Stimulated activated naive CD8-positive, alpha-beta T cell treated with anti-CD3 and anti-CD28 coated beads, Interleukin-15, amount 100 ng/mL, for 72 hours (primary cell): ENCODE measurements at places on chromosomes 1 and 21.

DNA sequence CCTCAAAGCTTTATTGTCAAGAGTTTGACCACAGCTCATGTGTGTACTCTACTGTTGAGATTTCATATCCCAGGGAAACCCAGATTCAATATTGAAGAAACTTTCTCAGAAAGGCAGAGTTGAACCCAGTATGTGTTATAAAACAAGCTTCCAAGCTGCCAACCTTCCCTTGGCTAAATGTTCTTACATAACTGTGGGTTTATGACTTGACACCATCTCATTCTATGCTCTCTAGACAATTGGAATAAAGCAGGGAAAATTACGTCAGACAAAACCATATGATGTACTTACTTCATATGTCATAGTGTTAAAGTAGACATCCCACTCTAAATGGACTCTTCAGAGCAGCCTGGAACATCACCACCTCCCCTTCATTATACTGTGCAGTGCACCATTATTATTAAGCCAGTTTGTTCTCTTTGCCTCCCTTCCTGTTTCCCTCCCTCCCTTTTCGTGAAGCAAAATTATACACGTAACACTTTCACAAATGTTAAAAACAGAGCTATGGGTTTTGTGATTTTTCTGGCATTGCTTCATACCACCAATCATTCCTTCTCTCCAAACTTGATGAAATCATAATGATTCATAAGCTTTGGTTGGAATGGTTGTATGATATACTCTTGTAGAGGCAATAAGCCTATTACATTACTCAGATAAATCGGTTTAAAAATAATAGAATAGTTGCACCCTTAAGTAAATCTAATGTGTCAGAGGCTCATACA is 507.2 kb downstream of the LTN1 start:
- DNase-seq, result no peak

DNA sequence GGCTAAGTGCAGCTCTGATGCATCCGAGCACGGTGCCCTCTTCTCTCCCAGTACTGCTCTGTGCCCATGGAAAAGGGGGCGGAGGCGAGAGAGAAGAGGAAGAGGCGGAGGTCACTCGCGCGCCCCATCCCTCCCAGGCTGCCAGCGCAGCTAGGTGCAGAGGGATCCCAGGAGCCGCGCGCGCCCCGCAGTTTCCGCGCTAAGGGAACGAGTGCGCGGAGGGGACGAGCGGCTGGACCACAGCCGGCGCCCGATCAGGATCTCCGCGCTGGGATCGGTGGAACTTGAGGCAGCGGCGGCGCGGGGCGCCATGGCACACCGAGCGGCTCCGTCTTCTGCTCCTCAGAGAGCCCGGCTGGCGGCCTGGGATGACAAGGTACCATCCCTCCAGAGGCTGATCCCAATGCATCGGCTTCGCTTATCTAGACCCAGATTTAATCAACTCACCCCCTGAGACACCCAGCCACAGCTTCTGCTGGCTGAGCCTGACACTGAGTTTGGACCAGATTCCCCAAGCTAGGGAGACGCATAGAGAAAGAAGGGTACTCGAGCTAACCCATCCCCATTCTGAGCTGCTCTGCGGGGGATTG is at the start of gene PTGFR:
TSS of gene PTGFR (plus strand) at position 114 of the 590 bp plus-strand sequence. CDS start 1,770 bp downstream, outside the sequence.
- no peak for DNase-seq

DNA sequence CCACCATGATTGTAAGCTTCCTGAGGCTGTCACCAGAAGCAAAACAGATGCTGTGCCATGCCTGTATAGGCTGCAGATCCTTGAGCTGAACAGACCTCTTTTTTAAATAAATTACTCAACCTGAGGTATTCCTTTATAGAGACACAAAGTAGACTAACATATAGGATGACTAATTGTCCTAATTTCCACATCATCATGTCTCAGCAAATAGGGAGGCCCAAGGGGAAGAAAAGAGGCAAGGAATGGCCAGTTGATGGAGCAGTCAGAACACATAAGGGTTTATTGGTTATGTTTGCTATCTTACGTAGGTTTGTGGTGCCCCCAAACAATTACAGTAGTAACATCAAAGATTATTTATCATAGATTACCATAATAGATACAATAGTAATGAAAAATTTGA is 126.2 kb downstream of the RASAL2 start:
- DNase-seq, result no peak

GRCh38 chr1:57324388-57324787 is 99.5 kb downstream of the DAB1 start:
- DNase-seq, result no peak

GRCh38 chr1:7063981-7064380 is 278.7 kb downstream of the CAMTA1 start:
- no peak for DNase-seq

- DNase-seq, result no peak
Observed at GRCh38 chr1:35935442-35936388, 4.8 kb downstream of the AGO3 start.

GRCh38 chr1:7489586-7489985 is 281.5 kb upstream of the VAMP3 start:
- DNase-seq, result no peak

DNA sequence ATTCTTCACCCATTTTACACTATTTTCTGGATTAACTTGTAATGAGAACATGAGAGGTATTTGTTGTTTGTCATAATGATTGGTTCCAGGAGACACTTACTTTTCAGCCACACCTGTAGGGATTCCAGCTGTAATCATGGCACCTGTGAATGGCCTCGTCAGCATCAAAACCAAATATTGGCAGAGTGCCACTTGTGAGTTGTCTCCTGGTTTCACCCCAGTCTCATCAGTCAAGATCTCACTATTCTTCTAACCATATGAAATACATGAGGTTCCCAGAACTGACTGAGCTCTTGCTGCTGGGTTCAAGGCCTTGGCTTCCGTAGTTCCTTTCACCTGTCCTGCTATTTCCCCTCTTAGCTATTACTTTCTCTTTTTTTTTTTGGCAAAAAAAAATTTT is 246.6 kb upstream of the ADGRL2 start:
- DNase-seq, result no peak

- no peak for DNase-seq
Observed at GRCh38 chr1:116775116-116775752, 21.0 kb downstream of the CD2 start.
